Adrenal gland (tissue), 19 donors: ENCODE measurements at places on chromosomes 4 and X. TPM values are rescaled to one million over a fixed set of nuclear protein-coding genes. Genes with fewer than 3 reads are reported as not detected.

ATP6AP2 gene
- total RNA-seq, result 148 TPM

CXXC4 gene
- 2.9 TPM for total RNA-seq

RIBC1 gene
- total RNA-seq, result 1.8 TPM

SLC9B1 gene
- 1.6 TPM for total RNA-seq

DUSP21 gene
- total RNA-seq, result not detected

CSAG1 gene
- total RNA-seq, result not detected

IL21 gene
- total RNA-seq, result not detected

TCEAL6 gene
- total RNA-seq, result not detected
